ENCODE measurements at places on chromosomes 2 and 18.

GRCh38 chr2:84905181-84906107, at the start of gene TMSB10:
Gene TMSB10, plus strand, starts transcription at chr2:84905656.
- peak; percentile 73 for DNase-seq

- DNase-seq: no peak
Observed at GRCh38 chr2:9089831-9090230, 86.3 kb upstream of the MBOAT2 start.

DNA sequence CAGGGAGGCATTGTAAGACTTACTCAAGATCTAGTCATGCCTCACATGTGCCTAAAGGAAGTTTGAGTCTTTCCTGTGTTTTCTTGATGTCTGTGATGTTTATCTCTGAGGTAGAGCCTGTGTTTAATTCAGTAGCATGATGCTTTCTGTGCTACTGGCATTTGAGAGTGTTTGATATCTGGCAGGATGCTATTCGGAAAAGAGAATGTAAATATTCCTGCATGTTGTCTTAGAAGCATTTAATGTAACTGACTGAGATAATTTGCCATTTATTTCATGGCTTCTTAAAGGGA, 58.8 kb downstream of the GREB1L start:
- no peak for DNase-seq

DNA sequence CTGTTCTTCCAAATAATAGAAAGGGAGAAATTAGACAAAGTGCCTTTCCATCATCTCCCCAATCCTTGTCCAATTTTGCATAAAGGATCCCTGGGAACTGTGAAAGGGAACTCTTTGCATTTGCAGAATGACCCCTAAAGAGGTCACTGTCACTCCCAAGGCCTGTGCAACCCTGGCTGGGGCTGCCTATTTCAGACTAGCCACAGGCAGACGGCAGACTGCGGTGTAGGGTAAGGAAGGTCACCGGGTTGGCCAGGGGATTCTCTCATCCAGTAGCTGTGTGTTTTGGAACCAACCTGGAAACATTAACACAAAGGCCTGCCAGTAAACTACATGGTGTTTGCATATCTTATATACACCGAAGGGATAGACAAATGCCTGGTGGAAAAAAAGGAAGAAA, 818.7 kb downstream of the BCL11A start:
- no peak for DNase-seq

- no peak for DNase-seq
Observed at GRCh38 chr2:29700560-29700959, 220.8 kb downstream of the ALK start.

DNA sequence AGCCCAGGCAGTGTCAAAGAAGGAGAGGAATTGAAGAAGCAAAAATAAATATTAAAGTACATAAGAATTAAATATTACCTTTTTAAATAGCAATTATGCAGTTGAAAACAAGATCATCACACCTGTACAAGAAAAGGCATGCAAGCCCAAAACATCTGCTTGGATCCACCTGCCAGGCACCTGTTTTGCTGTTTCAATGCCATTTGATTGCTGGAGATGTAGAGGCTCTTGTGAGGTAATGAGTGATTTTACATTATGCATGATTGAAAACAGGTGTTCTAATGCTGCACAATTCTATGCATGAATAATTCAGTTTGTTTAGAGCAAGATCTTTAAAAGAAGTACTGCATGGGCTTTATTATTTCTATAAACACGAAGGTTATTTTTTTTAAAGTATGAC, 700.6 kb upstream of the ZEB2 start:
- peak; percentile 97 for DNase-seq

DNA sequence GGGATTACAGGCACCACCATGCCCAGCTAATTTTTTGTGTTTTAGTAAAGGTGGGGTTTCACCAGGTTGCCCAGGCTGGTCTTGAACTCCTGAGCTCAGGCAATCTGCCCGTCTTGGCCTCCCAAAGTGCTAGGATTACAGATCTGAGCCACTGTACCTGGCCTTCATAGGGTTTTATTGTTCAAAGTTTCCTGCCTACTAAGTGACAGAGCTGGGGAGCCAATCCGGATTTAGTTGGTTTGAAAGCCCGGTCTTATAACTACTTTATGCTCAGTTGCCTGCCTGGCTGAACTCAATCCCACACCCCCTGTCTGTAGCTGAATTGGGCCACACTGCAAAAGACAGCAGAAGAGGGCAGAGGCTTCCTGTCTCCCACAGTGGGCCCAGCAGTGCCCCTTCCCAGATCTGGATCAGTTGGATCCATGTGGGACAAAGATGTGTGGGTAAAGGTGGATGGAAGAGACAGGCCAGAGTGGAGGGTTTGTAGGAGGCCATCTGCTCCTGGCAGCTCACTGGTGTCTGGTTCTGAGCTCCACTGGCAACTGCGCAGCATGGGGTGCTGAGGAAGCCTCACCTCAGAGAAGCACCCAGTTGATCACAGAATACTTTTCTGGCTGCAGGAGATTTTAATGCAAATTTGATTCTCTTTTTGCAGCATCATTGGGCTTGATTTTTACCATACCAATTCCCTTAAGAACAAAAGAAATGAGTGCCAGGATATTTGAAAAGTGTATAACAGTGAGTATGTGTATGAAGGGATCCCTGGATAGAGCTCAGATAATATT, 144.9 kb downstream of the DDX1 start:
- no peak for DNase-seq

GRCh38 chr18:50315100-50315871, 27.8 kb upstream of the CXXC1 start:
- no peak for DNase-seq

GRCh38 chr2:191746346-191747169, 68.6 kb downstream of the NABP1 start:
- no peak for DNase-seq

DNA sequence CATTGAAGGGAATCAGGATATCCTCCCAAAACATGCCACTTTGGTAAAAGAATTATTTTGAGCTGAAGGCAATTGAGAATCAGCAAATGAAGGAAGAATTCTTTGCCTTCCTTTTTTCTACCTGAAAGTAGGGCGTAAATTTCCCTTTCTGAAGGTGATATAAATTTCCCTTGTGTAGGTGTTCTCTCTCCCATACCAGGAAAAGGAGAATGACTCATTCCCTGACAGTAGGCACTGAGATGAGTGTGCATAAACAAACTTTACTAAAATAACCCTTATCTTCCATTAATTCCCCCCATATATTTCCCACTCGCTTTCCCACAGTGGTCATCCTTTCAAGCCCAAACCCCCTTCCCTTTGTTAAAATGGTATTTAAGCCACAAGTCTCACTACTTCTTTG, 1339.0 kb downstream of the LRP1B start:
- no peak for DNase-seq

DNA sequence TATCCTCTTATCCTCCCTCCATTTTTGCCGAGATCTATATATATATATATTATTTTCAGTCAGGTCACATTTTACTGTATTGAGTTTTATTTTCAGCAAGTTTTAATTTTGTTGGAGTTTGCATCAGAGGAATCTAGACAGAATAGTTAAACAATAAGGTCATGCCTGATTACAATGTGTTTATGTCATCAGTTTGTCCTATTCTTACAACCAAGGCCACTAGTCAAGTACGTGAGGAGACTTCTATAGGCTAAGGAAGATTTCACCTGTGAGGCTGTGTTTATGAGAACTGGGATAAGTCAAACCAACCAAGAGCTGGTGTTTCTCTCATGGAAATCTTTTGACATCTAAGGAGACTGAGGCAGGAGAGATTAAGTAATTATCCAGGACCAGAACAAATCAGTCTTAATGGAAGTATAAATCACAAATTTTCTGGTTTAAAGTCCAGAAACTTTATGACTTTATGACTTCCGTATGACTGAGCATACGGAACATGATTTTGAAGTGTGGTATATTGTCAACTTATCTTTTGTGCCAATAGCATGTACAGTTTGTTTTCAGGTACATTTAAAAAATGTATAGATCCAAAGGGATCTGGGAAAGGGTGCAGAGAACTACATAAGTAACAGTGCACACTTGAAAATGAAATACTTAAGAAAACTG, 100.0 kb upstream of the DTNA start:
- DNase-seq: no peak

DNA sequence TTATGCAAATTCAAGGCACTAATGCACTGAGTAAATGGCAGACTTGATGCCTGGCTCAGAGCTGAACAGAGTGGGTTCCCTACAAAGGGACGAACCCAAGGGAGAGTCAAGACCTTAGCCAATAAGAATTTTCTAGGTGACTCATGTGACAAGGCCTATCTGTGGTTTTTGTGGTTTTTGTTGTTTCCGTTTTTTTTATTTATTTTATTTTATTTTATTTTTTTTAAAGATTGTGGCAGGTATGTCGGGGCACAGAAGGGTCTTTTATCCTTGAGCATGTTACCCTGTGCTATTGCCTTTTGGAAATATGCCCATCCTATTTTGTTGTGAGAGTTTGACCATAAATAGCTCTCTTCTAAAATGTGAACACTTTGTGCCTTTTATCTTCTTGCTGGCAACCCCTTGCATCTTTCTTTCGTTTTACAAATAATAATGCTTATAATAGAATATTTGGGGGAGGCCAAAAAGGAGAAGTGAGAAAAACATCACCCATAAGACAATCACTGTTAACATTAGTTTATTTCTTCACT, 113.4 kb upstream of the AQP4 start:
- no peak for DNase-seq

DNA sequence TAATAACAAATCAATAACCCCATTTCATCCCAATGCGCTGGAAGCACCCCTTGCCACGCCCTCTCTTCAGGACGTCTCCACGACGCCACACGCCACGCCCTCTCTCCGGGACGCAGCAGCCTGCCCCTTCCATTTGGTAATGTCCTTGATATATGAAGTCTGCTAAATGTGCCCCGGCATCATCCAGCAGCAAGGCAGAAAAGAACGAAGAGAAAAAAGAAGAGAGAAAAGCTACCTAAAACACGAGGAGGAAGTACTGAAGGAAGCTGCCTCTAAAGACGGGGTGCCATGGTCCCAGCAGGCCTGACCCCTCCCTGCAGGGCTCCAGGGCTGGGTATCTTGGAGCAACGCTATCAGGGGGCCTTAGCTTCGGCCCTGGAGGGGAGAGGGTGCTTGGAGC, 41.8 kb downstream of the CNGA3 start:
- no peak for DNase-seq

DNA sequence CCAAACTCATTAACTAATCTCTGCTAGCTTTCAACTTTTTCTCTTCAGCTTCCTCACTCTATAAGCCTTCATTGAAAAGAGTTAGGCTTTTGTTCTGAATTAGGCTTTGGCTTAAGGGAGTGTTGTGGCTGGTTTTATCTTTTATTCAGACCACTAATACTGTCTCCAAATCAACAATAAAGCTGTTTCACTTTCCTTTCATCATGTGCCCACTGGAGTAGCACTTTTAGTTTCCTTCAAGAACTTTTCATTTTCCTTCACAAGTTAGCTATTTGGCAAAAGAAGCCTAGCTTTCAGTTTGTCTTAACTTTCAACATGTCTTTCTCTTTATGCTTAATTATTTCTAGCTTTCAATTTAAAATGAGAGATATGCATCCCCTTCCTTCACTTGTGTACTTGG, 271.7 kb upstream of the FSIP2 start:
- DNase-seq: no peak

DNA sequence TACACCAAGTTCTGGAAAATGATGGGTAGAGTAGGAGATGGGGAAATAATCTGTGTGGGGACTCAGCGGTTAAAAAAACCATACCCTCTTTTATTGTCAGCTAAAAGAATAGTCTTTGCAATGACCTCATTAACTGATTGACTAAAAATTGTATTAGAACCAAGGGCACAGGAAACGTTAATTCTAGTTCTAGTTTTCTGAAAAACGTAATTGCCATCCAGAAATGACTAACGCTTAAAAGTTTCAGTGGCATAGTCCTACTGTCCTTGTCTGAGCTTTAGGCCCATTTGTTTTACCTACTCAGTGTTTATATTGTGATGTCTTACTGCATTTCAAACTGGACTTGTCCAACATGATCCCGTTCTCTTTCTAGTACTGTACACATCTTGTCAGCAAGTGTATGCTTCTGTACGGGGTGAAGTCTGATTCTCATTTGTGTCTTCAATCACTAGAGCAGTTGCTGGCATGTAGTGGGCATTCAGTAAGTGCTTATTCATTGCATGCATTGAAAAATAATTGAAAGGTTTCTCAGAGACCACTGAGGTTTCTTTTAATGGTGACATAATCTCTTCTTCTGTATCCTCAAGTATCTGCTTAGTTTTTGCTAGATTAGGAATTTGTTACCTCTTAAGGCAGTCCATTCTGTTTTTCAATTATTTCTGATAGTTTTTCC, 81.5 kb downstream of the ZNF407 start:
- no peak for DNase-seq

GRCh38 chr2:141381946-141382345, 748.9 kb downstream of the LRP1B start:
- DNase-seq: no peak

DNA sequence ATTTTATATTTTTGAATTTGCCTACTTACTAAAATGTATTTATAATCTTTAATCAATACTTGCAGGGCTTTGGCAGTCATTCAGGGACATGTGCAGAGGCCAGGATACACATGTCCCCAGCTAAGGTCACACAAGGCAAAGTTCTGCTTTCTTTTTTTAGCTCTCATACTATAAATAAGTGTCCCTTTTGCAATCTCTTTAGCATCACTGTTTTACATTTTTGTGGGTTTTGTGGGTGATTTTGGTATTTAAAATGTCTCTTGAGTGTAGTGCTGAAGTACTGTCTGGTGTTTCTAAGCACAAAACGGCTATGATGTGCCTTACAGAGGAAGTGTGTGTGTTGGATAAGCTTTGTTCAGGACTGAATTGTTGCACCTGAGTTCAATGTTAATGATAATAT, 309.0 kb upstream of the GULP1 start:
- DNase-seq: no peak

DNA sequence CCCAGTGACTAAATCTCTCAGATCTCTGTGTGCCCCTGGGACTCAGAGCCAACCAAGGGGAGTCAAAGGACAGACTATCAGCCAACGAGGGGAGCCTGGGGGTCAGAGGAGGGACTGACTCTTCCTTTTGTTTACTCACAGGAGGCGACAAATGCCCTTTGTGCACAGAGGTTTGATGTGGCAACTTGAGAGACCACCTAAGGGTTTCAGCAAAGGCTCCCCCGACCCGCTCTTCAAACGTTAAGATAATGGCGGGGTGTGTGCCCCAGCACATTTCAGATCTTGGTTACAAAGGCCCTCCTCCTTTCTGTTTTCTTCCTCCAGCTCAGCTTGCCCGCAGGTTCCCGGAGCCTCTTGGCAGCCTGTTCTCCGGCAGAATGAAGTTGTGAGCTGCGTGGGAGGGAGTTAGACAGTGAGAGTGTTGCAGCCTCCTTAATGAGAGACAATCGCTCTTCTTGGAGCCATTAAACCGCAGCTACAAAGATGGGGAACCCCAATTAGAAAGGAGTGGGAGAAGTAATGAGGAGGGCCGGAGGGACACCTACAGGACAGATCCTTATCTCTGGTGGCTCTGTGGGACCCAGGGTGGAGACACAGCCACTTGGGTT, 76.2 kb downstream of the KIAA2012 start:
- DNase-seq: no peak

- peak; percentile 15 for DNase-seq
Observed at GRCh38 chr2:230879271-230879882, 14.6 kb downstream of the ITM2C start.

DNA sequence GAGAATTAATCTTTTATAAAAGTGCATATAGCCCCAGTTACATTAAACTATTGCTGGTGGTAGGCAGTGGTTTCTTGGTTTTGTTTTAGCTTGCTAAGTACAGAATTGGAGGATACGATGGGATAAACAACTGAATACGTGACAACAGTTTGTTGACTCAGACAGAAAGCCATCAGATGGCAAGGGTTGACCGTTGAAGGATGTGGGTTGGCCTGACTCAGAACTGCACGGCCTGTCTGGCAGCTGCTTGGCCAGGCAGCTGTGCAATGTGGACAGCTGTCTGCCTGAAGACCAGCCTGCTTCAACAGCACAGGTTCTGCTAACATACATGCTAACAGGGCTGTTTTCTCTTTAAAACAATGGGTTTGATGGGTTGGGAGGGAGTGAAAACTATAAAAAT, 46.6 kb downstream of the PRKRA start:
- no peak for DNase-seq

Data from NCI-H2171 treated with DMSO at 0.1 percent for 48 hours (cell line).